CD4-positive, alpha-beta T cell treated with Interleukin-17A for 4 hours (primary cell): ENCODE measurements at places on chromosomes 7 and 10.

- DNase-seq: no peak
These were observed 46.9 kb downstream of the CDK14 start for GRCh38 chr7:90642978-90643377.

DNA sequence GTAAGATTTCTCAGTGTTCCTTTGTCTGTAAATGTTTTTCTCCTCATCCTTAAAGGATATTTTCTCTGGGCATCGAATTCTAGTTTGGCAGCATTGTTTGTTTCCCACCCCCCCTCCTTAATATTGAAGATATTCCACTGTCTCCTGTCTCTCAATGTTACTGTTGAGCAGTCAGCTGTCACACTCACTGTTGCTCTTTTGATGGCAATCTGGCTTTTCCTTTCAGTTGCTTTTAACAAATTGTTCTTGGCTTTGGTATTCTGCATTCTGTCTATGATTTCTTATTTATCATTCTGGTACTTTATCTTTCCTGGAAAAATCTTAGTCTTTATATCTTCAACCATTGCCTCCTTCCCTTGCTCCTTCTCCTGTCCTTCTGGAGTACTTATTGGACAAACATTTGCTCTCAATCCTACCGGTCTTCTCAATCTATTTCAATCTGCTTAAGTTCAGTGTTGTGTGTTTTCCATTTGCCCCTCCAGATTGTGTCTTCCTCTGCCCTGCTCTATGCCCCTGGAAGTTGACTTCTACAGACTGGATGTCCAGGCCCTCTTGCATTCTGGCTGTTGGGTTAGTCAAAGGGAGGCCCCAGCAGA lies 9.3 kb upstream of the GTPBP4 start:
- DNase-seq: no peak

- no peak for DNase-seq
These were observed 109.5 kb upstream of the GJD4 start for GRCh38 chr10:35495521-35496119.

GRCh38 chr10:106996510-106996909 lies 168.0 kb downstream of the SORCS1 start:
- no peak for DNase-seq

DNA sequence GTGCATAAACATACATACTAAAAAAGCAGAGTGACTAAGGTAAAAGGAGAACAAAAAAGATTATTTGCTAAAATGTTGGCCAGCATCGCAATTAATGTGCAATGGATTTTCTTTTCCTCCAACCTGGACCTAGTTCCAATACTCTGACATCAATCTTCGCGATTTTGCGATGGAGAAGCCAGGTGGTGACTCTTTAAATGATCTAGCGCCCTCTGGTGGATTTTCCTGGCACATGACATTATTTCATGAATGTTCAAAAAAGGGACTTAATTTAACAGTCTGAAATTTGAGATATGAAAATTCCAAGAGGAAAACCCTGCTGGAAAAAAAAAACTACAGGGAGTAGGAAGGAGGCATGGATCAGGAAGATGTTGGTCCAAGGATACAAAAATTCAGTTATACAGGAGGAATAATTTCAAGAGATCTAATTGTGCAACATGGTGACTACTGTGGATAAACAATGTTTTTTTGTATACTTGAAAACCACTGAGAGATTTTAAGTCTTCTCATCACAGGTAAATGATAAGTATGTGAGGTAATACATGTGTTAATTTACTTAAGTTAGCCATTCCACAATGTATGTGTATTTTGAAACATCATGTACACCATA lies 4.3 kb upstream of the KCNMA1 start:
- peak; percentile 53 for DNase-seq

GRCh38 chr7:70498232-70498992 lies 633.5 kb upstream of the GALNT17 start:
- DNase-seq: no peak

DNA sequence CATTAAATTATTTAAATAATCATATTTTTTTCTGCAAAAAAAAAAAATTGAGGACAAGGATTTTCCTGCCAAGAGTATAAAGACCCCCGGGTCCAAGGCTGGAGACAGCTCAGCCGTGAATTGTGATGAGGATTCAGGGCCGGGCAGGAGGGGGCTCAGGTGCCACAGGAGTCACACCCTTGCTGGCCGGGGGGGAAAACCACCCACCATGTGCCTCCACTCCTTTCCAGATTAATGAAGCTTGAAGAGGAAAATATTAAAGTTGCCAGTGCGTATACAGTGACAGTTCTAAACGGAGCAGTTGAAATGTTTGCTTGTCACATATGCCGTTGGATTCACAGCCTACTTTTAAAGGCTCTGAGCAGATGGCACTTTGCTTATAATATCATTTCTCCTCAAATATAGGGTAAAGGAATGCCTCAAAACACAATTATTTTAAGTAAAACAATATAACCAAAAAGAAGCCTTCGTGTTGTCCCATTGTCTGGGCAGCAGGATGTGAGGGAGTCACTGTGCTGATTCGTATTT lies 49.6 kb downstream of the ADARB2 start:
- no peak for DNase-seq
